ENCODE measurements at places on chromosomes 7 and 10.

DNA sequence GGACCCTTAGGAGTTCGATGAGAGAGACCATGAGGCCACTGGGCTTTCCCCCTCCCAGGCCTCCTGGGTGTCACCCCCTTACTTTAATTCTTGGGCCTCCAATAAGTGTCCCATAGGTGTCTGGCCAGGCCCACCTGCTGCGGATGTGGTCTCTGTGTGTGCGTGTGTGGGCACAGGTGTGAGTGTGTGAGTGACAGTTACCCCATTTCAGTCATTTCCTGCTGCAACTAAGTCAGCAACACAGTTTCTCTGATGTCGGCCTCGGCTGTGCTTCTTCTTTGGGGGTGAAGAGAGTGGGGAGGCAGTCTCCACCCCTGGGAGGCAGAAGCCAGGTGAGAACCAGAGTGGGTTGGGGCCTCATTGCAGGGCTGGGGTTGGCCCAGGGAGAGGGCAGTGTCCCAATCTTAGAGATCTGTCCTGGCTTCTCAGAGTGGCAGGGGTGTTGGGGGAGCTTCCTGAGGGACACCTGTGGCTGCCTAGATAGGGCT lies 1.5 kb downstream of the PVRIG start:
- DNase-seq = peak; percentile 49

- DNase-seq = no peak
These were observed 82.2 kb downstream of the JCAD start for GRCh38 chr10:29977171-29977570.

- no peak for DNase-seq
These were observed 3.9 kb downstream of the ADAM12 start for GRCh38 chr10:126384269-126384873.

GRCh38 chr7:91557789-91558404 lies 293.7 kb downstream of the FZD1 start:
- no peak for DNase-seq

DNA sequence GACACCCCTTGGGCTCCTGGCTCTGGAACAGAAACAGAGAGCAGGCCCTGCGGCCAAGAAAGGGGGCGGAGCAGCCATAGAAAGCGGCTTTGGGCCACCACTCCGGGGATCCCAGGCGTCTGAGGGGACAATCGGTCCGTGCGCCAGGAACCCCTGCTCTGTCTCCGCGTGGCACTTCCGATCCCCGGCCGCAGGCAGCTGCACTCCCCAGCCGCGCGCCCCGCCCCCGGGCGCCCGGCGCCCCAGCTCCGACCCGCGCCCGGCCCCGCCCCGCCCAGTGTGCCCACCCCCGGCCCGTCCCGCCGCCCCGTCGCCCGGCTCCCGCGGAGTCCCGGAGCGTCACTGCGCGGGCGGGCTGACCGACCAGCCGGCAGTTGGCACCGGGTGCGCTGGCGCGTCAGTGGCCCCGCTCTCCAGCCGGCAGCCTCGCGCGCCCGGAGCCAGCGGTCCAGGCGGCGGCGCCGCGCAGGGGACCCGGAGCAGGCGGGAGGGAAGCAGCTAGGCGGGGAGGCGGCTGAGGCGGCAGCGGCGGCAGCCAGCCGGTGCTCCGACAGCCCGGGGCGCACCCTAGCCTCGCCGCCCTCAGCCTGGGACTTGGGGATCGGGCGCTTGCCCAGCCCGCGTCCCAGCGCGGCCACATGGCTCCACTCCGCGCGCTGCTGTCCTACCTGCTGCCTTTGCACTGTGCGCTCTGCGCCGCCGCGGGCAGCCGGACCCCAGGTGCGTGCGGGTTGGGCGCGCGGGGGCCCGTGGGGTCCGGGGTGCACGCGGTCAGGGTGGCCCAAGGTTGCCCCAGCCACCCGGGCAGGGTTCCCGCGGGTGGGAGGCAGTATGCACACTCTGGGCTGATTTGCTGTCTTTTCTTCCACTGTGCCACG lies at the start of gene ADAMTS14:
TSS of gene ADAMTS14 (plus strand) at position 342 of the 878 bp plus-strand sequence. CDS start at position 639, 297 bp downstream.
- no peak for DNase-seq

DNA sequence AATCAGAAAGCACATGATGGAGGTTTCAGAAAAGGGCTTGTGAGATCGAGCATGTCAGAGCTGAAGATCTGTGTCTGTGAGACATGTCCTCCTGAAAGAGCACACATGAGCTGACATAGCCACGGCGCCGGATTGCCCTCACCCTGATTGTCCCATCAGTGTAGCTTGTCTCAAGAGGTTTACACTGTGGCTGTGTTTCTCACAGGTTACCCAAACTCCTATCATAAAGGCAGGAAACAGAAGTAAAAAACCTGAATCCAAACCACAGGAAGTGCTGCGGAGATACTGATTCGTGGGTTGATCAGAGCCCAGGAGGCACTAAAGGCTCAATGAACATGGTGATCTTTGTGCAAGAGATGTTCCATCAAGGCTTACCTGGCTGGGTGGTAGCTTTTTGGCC lies 3.9 kb upstream of the ATP6V0E2 start:
- DNase-seq = no peak

DNA sequence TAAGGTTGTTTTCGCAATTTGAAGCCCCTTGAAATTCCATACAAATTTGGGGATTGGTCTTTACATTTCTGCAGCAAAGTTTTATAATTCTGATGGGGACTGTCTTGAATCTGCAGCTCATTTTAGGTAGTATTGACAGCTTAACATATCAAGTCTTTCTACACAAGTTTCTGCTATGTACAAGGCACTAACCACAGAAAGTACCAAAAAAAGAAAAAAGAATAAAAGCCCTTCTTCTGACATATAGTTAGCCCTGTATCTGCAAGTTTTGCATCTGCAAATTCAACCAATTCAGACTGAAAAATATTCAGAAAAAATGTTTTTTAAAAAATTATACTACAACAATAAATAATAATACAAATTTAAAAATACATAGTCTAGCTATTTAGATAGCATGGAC lies 15.3 kb downstream of the POT1 start:
- no peak for DNase-seq

GRCh38 chr10:64211466-64211865 lies 690.3 kb downstream of the REEP3 start:
- DNase-seq = no peak

GRCh38 chr7:73810998-73811360 lies 19.8 kb upstream of the CLDN4 start:
- DNase-seq = no peak

- no peak for DNase-seq
These were observed 139.3 kb upstream of the CDK13 start for GRCh38 chr7:39810710-39811109.

GRCh38 chr10:43899224-43899959 lies 250.7 kb upstream of the ZNF32 start:
- DNase-seq = no peak

- DNase-seq = no peak
These were observed 859.2 kb downstream of the GATA3 start for GRCh38 chr10:8913720-8914119.

DNA sequence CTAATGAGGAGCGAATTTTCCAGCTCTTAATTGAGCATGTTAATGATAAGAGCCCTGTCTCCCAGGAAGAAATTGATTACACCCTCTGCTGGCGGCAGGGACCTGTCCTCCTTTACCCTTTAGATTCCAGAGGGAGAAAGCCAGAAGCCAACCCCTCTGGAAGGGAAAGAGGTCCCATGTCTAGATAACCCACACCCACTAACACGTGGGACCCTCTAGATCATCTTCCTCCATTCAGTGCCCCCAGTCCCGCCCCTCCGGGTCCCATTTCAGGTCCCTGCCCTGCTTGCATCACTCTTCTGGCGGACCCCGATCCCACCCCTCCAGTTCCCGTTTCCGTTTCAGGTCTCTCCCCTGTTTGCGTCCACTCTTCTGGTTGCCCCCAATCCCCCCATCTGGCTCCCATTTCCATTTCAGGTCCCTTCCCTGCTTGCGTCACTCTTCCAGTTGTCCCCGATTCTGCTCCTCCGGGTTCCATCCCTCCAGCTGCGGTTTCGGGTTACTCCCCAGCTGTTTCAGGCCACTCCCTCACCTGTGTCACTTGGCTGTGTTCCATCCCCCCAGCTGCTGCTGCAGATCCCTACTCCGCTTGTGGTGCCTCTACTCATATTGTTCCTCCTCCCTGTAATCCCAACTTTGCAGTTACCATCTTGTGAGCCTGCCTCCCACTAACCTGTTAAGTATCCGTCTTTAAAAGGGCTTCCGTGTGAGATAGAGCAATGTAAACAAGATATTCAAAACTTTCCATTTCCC lies 202.4 kb downstream of the SH2D4B start:
- DNase-seq = no peak

GRCh38 chr7:946256-946996 lies 8.1 kb downstream of the ADAP1 start:
- no peak for DNase-seq

DNA sequence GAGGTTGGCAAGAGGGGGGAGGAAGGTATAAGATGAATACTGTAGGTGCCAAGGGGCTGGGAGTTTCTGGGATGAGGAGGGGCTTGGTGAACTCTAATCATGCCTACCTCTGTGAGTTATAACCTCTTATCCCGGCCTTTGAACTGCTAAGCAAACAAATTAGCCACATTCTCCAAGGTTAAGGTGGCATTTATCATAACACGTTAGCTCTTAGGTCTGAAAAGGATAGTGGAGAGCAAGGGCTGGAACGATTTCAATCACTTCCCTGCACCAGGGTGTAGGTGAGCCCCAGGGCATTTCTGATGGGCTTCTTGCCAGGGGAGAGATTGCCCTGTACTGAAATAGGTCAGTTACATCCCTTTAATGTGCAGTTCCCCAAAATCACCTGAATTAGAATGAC lies 28.6 kb upstream of the DMBT1 start:
- no peak for DNase-seq

GRCh38 chr10:69895759-69896158 lies 94.1 kb downstream of the COL13A1 start:
- no peak for DNase-seq

DNA sequence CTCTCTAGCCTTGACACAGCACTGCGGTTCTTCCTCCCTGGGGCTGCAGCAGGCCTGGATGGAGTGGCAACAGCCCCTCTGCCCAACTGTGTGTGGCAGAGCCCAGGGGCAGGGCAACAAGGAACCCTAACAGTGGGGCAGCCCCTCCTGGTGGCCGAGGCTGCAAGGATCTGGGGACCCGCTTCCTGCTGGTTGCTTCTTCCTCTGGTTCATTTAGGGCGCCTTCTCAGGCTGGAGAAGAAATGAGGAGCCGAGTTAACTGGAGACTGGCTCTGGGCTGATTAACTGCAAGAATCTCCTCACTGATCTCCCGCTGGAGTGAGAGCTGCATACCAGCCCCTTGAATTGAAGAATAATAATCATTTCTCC lies 80.1 kb upstream of the EMX2 start:
- DNase-seq = no peak

- no peak for DNase-seq
These were observed 365 bp downstream of the YME1L1 start for GRCh38 chr10:27153845-27154193.

- no peak for DNase-seq
These were observed 118.6 kb upstream of the PARD3 start for GRCh38 chr10:34933676-34934075.

- DNase-seq = peak; percentile 18
These were observed 593 bp downstream of the CDK13 start for GRCh38 chr7:39950473-39951225.

DNA sequence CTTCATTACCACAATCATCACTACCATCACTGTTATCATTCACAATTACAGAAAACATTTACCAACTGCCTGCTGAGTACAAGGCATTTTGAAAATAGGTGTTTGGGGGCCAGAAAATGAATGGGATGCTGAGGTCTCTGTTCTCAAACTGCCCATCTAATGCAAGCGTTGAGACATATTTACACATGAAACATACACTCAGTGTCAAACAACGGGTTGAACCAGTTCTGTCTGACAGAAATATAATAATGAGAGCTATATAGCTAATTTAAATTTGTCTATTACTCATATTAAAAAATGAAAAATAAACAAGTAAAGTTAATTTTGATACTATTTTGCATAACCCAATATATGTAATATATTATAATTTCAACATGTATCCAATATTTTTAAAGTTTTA lies 303.1 kb downstream of the KCNMA1 start:
- no peak for DNase-seq

GRCh38 chr7:47826754-47827153 lies 121.5 kb downstream of the PKD1L1 start:
- no peak for DNase-seq

- DNase-seq = no peak
These were observed 410.4 kb upstream of the GALNT17 start for GRCh38 chr7:70721500-70721899.

GRCh38 chr7:117895276-117895675 lies 22.0 kb upstream of the CTTNBP2 start:
- no peak for DNase-seq

DNA sequence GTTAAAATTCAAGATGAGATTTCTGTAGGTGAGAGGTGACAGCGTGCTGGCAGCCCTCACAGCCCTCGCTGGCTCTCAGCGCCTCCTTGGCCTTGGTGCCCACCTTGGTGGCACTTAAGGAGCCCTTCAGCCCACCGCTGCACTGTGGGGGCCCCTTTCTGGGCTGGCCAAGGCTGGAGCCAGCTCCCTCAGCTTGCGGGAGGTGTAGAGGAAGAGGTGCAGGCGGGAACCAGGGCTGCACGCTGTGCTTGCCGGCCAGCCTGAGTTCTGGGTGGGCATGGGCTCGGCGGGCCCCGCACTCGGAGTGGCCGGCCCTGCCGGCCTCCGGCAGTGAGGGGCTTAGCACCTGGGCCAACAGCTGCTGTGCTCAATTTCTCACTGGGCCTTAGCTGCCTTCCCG lies 320.0 kb upstream of the VWC2 start:
- DNase-seq = no peak

DNA sequence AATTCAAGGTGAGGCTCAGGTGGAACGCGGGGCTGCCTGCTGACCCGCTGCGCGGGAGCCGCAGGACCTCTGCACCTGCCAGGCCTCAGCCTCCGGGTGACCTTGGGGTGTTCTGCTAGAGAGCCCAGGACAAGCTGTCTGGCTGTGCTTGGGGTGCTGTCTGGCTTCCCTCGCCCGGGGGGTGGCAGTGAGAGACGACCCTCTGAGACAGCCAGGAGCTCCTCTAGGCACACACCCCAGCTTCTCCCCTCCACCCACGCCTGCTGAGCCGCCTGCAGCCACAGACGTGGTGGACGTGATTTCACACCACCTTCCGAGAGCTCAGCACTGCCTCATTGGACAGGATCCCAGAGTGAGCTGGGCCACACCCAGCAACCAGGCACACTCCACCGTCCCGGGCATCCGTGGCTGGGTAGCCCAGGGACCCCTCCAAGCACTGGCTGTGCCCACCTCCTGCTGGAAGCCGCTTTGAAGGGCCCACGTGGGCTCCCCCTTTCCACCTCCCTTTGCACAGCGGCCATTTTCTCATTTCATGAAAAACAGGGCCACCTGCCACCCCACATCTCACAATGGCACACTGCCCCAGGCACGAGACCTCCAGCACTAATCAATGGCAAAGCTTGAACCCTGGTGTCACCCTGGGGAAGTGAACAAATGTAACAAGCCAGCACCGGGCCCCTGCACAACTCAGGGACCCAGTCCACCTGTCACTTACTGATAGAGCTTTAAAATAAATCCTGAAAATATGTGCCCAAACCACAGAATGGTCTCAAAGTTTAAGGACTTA lies 35.0 kb downstream of the ZFAND2A start:
- no peak for DNase-seq

- DNase-seq = no peak
These were observed 46.1 kb downstream of the C1GALT1 start for GRCh38 chr7:7228472-7228871.

- DNase-seq = no peak
These were observed 9.4 kb downstream of the ACSL5 start for GRCh38 chr10:112383325-112383724.

Data from stimulated activated CD4-positive, alpha-beta T cell treated with anti-CD3 and anti-CD28 coated beads, Interleukin-1b, Interleukin-23, amount 100 ng/mL, for 1 hour (primary cell).